ENCODE measurements at places on chromosomes 4 and X.

DNA sequence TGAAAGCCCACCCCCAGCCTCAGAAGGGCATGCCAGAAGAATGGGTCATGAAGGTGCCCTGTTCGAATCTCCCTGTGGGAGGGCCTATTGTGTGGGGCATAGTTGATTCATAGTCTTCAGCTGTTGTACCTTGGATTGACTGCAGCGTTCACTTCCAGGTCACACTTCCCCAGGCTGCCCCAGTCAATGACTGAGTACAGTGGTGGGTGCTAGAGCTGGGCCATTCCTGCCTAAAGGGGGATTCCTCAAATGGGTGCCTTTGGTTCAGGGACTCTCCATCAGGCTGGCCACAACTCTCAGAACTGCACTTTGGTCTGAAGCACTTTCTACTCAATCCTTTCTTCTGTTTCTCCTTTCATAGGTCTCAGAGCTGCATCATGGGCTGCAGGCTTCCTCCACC, 35.0 kb upstream of the RASGEF1B start:
- no peak for DNase-seq

- DNase-seq = no peak
Observed at GRCh38 chr4:84916227-84916626, 50.3 kb downstream of the WDFY3 start.

- DNase-seq = no peak
Observed at GRCh38 chrX:129983575-129984110, 1.2 kb downstream of the BCORL1 start.

DNA sequence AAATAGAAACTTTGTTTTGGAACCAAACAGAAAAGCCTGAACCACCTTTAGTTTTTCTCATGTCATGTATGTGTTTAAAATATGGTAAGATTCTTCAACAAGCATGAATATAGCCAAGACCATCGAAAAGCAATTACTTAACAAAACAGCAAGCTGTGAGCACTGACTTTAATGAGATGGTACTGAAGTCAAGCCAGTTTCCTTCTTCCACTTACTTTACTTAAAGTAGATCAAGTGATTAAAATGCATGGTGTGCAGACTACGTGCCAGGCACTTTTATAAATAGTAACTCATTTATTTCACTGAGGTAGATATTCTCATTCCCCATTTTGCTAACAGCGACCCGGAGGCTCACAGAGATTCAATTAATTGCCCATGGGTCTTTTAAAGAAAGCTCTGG, 46.2 kb upstream of the FGFBP2 start:
- DNase-seq = no peak

DNA sequence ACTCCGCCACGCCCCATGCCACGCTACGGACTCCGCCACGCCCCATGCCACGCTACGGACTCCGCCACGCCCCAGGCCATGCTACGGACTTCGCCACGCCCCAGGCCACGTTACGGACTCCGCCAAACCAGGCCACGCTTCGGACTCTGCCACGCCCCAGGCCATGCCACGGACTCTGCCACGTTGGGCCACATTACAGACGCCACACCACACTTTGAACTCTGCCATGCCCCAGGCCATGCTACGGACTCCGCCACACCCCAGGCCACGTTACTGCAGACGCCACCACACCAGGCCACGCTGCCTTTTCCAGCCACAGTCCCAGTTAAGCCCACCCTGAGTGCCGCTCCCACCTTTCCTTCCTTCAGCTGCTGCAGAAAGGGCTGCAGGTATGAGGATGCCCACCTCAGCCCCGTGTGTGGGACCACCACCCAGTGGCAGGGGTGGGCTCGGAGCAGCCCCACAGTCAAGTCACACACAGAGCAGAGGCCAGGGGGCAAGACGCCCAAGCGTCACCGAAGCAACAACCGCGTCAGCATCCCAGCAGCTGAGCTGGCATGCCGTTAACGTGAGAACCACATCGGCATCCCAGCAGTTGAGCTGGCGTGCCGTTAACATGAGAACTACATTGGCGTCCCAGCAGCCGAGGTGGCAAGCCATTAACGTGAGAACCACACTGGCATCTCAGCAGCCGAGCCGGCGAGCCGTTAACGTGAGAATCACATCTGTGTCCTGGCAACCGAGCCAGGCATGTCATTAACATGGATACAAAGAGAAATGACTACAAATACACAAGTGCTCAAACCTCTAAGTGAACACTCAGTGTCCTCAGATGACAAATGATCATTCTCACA, 26.4 kb downstream of the GAK start:
- DNase-seq = peak; percentile 45

DNA sequence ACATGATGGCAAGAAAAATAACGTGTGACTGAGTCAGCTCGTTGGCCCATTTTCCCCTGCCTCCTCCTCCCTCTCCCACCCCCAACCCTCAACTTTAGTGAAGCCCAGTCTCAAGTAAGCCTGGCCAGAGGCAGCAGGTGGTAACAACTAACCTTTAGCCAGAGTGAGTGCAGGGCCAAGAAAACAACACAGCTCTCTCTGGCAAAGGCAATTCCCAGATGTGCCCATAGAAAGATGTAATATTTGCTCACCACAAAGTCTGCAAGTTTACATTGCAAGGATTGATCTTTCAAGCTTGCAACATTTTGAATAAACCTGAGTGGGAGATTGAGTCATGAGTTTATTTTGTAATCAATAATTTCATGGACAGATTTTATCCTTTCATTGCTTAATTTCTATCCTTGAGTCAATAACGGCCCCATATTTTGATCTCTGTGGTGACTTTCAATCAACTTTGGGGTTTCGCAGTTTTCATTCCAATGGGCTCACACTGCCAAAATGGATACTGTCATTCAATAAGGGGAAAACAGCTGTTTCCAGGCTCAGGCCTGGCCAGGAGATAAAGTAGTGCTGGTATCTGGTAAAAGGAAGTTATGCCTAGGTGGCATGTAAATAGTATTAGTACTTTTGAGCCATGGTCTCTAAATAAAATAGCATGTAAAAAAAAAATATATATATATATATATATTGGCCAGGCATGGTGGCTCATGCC, 130.7 kb upstream of the TMEM164 start:
- peak; percentile 53 for DNase-seq

DNA sequence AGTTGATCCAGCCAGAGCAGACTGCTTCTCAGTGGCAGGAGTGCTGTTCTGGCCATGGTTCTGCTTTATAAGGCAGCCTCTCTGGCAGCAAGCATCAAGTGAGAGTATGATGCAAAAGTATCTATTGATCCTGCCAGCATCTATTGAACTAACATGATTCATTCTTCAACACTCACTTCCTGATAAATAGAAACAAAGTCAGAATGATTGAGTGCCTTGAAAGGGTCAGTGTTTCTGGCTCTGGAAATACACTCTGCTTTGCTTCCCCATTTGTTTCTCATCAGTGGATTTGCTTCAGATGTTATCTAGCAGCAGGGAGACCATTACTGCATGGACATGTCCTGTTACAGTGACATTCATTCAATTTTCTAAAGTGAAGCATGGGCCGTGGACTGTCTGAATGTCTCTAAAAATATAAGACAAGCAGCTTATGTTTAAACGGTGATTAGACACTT, 66.2 kb upstream of the FRAS1 start:
- DNase-seq = no peak

GRCh38 chrX:38638952-38639529, 77.7 kb downstream of the TSPAN7 start:
- DNase-seq = no peak

DNA sequence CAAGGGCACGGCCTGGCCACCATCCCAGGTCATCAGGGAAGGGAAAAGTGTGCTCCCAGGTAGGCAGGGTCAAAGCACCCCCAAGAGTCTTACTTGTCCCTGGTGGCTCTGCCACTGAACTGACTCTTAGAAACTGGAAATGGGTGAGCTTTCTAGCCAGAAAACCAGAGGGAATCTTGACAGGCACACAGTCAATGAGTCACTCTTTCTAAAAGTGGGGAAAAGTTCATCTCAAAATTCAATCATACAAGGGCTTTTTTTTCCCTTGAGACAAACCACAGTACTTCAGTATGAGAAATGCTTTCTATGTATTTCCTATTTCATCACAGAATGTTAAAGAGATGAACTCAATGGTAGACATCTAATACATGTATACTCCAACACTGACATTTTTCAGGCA, 12.5 kb downstream of the HPF1 start:
- no peak for DNase-seq

DNA sequence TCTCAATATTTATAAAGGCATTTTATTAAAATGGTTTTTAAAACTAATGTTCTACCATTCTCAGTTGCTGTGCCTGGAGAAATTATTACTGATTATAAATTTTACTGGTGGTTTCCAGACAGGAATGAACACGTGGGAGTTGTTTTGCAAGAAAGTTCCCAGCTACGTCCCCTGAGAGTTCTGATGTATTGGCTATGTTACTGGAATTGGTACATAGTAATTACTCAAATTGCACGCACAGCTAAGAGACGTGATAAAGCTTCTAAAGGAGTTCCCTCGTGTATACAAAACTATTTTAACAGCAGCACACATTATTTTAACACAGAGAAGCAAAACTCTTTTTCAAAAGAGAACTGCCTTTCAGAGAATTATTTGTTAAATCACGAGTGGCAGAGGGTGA, 292.2 kb downstream of the NLGN4X start:
- DNase-seq = no peak

DNA sequence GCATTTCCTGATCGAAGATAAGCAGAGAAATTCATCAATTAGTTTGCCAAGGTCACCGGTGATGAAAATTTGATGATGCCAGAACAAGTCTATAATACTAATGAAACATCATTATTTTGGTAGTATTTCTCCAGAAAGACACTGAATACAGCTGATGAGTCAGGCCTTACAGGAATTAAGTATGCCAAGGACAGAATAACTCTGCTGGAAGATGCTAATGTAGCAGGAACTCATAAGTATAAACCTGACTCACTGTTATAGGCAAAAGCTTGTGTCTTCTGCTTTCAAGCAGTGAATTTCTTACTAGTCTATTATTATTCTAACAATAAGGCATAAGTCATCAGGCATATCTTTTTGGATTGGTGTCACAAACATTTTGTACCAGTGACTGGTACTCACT, 1825.1 kb upstream of the IGFBP7 start:
- no peak for DNase-seq

DNA sequence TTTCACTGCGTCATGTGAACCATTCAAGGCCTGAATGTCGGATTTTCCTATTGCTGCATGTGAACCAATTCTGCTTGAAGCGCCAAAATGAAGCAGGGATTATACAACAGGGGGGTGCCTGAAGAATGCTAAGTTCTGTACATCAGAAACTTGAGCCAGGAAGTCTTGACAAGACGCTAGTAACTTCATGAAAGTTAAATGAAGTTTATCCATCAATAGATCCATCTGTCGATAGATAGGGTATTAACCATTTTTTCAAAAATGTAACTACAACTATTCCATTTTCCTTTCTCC, 590 bp upstream of the NAF1 start:
- no peak for DNase-seq

GRCh38 chr4:11564021-11564420, 135.3 kb upstream of the HS3ST1 start:
- no peak for DNase-seq

DNA sequence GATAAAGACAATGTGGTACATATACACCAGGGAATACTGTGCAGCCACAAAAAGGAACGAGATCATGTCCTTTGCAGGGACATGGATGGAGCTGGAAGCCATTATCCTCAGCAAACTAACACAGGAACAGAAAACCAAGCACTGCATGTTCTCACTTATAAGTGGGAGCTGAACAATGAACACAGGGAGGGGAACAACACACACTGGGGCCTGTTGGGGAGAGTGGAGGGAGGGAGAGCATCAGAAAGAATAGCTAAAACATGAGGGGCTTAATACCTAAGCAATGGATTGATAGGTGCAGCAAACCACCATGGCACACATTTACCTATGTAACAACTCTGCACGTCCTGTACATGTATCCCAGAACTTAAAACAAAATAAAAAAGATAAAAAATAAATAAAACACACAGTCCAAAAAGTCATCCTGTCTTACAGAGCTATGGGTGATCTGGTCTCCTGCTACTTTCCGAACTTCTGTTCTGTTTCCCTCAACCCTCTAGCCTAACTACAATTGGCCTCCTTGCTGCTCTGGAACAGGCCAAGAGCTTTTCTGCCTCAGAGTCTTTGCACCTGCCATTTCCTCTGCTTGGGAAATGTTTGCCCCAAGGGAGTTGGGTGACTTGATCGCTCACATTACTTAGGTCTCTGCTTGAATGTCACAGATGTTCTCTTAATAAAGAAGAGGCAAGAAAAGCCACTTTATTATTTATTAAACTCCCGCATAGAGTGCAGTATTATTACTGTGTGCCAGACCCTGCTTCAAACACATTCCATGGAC, 1.1 kb upstream of the CD38 start:
- no peak for DNase-seq

DNA sequence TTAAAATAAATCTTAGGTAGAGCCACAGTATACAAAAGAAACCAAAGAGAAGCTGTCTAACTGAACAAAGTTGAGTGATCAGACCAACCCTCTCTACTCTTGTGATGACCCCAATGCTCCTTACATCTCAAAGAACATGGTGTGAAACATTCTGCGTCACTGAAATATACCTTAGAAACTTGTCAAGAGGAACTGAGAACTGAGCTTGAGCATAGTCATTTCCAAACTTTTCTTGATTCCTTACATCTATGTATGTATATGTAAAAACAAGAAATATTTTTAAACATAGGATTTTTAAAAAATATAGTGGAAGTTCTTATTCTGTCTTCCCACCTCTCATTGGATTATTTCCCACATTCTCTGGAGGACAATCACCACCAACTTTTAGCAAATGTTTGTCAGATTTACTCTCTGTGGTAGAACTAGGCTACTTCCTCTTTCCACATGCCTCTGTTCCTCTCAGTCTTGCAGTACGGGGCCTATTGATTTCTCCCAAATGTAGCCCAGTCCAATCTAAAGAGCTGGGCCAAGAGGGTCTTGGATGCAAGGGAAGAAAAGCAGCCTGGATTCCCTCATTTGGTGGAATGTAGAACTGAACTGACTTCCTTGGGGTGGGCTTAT, 98.2 kb upstream of the HHIP start:
- DNase-seq = no peak

DNA sequence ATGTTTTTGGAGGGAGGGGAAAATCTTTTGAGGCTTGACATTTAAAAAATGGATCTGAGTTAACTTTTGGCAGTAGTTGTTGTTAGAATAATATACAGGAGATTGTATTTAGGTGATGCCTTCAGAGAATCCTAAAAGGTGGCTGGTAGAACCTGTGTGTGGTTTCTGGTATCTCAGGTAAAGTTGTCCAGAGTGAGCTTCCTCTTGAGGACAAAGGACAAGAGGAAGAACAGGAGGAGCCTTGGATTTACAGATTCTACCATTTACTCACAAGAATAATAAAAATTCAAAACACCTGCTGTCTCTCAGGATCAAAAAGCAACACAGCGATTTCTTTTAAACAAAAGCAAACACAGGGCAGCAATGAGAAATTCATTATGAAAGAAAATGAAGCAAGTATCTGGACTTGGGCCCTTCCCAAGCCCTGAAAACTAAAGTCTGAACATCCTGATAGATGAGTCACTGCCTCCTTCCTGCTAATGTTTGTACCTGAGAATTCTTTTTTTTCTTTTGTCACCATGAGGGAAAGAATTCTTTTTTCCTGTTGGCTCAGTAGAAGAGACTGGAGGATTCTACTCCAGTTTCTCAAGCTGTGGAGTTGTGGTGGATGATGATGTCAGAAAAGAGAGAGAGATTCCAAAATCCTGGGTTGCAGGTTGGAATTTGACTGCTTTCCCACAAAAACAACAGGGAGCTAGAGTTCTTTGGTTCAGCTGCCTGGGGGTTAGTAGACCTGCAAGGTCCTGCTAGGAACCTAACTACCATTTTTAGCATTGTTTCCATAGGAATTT, 31.5 kb upstream of the RAPGEF2 start:
- DNase-seq = no peak

- no peak for DNase-seq
Observed at GRCh38 chr4:137993232-137993631, 248.9 kb downstream of the SLC7A11 start.
